ENCODE measurements at places on chromosomes 16 and 17.

DNA sequence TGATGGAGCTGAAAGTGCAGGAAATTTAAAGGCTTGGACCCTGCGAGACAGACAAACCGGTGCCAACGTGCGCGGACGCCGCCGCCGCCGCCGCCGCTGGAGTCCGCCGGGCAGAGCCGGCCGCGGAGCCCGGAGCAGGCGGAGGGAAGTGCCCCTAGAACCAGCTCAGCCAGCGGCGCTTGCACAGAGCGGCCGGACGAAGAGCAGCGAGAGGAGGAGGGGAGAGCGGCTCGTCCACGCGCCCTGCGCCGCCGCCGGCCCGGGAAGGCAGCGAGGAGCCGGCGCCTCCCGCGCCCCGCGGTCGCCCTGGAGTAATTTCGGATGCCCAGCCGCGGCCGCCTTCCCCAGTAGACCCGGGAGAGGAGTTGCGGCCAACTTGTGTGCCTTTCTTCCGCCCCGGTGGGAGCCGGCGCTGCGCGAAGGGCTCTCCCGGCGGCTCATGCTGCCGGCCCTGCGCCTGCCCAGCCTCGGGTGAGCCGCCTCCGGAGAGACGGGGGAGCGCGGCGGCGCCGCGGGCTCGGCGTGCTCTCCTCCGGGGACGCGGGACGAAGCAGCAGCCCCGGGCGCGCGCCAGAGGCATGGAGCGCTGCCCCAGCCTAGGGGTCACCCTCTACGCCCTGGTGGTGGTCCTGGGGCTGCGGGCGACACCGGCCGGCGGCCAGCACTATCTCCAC lies at the start of gene NOG:
NOG (plus strand) TSS at position 54 of the 674 bp plus-strand sequence; CDS start at position 579, 525 bp downstream.
- DNase-seq, result peak; percentile 72

DNA sequence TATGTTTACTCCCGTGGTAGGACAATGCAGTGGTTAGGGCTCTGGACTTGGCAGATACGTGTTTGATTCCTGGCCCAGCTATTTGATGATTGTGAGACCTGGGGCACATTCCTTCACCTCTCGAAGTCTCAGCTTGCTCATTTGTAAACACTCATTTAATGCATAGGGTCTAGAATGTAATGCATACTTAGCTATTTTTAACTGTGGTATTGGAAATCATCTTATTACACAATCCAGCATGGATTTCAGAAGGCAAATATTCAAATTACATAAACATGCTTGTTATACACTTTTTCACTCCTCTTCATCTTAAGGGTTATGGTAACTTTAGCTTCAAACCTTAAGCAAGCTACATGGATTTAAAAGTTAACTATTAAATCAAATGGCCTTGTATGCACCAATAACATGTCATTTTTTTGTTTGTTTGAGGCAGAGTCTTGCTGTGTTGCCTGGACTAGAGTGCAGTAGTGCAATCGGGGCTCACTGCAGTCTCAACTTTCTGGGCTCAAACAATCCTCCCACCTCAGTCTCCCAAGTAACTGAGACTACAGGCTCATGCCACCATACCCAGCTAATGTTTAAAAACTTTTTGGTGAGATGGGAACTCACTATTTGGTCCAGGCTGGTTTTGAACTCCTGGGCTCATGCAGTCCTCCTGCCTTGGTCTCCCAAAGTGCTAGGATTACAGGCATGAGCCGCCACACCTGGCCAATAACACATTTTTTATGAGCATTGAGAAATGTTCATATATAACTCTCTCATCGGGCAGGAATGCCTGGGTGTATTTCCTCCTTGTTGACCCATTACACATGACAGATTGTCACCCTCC lies 52.5 kb downstream of the VAT1L start:
- no peak for DNase-seq

DNA sequence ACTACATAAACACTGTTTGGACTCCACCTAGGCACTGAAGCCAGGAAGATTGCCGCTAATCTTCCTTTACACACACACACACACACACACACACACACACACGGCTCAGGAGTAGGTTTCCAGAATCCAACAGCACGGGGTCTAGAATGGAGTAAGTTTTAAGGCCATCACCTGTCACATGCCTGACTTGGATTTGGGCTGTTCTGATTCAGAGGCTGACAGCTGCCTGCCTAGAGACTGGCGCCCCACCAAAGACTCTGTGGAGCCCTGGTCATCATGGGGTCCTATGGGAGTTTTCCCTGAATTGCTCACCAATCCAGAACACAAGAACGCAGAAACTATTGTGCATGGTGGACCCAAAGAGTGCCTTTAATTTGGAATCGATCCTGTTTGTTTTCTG lies 10.9 kb downstream of the CDRT4 start:
- no peak for DNase-seq

DNA sequence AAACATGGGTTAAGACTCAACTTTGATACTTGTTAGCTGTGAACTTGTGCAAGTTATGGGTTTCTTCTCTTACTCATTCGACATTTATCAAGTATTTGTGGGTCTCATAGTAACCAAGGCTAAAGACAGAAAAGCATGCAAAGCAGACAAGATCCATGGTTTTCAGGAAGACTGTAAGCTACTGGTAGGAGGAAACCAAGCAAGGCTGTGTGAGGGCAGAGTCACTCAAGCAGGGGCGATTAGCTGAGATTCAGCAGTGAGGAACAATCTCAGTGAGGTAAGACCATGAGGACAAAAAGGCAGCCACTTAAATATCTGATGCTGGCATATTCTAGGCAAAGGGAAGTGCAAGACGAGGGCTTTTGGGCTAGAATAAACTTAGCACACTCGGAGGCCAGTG lies 29.5 kb downstream of the MBTD1 start:
- DNase-seq, result no peak

DNA sequence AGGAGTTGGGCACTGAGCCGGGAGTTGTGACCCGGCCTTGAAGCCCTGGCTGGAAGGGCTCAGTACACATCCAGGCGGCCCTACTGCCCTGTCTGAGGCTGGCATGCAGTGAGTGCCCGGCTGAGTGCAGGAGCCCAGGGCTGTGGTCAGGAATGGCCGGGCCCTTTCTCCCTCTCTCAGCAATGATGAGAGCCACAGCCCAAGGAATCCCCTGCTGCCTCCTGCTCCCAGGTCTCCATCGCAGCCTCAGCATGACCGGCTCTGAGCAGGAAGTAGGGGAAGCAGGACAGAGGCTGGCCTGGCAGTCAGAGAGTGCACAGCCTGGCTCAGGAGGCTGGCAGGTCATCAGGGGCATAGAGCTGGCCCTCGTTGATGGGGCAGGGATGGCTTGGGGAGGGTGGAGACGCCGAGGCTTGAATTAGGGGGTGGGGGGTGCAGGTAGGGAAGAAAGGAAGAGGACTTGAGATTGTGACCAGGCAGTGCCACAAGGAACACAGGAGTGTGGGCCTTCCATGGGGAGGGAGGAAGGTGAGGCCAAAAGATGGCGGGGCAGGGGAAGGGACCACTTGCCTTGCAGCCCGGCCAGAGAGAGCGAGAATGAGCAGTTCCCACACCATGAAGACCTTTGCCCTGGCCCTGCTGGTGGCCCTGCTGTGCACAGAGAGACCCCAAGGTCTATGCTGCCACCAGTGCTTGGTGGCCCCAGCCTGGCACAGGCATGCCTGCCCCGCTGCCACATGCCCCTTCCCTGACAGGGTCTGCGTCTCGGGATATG lies 32.1 kb upstream of the KRT17 start:
- DNase-seq, result no peak

All from NCI-H510A treated with DMSO at 0.1 percent for 48 hours (cell line).